ENCODE measurements at places on chromosomes 16 and 17. TPM values are rescaled to one million over a fixed set of nuclear protein-coding genes. Genes with fewer than 3 reads are reported as not detected.
A peak's percentile ranks its signal among the peaks of the same experiment; 100 is the strongest.

DNA sequence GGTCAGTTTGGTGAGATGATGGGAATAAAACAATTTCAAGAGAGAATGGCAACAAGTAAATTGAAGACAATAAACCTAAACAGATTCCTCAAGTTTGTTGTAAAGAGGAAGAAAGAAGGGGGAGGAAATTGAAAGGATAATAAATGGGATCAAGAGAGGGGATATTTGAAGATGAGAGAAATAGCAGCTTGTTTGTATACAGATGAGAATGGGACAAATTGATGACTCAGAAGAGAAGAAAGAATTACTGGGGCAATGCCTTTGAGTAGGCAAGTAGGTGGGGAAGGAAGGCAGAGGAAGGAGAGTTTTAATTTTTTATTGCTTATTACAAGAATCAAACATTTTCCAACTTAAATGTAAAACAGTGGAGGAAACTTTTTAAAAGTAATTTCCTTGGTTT is 98.3 kb downstream of the CHD9 start:
- no peak for DNase-seq

GRCh38 chr16:69323415-69323814 is 7.0 kb downstream of the PDF start:
- no peak for DNase-seq

DNA sequence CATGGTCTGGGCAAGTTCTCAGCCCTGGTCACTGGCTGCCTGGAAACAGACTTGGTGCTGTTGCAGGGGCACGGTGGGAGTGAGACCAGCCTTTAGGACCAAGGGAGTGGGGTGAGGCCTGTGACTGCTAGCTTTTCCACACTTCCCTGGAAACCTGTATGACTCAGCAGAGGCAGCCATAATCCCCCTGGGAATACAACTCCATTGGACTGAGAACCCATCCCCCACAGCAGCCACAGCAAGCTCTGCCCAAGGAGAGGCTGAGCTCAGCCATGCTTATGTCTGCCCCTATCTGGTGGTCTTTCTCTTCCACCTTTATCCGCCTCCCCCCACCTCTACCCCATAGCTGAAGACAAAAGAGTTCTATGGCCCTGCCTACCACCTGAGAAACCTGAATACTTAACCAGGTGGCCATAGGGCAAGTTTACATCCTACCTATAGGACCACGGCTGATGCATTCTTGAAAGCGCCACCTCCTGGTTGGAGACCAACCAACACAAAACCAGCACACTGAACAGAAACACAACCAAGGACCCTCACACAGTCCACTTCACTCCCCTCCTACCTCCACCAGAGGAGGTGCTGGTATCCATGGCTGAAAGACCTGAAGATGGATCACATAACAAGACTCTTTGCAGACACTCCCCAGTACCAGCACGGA is 816.2 kb upstream of the SOX9 start:
- DNase-seq, result no peak

- DNase-seq, result no peak
Observed at GRCh38 chr17:79562192-79562930, 48.5 kb downstream of the RBFOX3 start.

GRCh38 chr16:58096249-58096648 is 32.9 kb downstream of the CFAP20 start:
- DNase-seq, result no peak

GRCh38 chr17:81583589-81584342 is 31.6 kb upstream of the FAAP100 start:
- DNase-seq, result no peak

DNA sequence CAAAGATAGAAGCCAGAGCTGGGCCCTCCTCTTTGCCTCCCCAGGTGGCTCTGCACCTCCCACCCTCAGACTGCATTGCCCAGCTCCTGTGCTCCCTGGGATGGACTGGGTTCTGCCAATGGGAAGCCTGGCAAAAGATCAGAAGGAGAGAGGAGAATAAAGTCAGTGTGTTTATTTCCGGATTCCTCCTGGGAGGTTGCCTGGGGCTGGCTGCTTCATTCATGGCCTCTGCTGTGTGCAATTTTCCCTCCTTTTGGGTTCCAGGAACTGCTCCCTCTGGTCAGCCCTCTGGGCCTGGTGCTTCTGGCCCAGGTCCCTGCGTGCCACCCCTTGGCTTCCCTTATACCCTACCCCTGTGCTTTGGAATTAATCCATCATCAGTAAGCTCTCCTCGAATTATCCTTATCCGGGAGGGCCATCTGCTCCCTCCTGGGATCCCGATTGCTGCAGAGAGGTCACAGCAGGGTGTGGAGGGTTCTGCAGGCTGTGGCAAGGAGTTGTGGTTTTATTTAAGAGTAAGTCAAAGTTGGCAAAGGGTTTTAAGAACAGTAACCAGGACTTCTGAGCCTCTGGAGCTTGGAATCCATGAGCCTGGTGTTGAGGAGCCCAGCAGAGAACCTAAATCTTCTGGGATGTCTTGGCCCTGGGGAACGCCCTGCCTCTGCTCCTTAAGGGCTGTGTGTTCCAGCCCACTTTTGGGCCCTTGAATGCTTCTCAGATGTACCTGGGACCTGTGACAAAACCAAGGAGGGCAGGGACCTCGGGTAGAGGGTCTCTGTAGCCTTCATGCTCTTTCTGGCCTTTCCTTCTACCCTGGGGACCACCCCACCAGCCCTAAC is 8.2 kb upstream of the MMP2 start:
- DNase-seq, result no peak

DNA sequence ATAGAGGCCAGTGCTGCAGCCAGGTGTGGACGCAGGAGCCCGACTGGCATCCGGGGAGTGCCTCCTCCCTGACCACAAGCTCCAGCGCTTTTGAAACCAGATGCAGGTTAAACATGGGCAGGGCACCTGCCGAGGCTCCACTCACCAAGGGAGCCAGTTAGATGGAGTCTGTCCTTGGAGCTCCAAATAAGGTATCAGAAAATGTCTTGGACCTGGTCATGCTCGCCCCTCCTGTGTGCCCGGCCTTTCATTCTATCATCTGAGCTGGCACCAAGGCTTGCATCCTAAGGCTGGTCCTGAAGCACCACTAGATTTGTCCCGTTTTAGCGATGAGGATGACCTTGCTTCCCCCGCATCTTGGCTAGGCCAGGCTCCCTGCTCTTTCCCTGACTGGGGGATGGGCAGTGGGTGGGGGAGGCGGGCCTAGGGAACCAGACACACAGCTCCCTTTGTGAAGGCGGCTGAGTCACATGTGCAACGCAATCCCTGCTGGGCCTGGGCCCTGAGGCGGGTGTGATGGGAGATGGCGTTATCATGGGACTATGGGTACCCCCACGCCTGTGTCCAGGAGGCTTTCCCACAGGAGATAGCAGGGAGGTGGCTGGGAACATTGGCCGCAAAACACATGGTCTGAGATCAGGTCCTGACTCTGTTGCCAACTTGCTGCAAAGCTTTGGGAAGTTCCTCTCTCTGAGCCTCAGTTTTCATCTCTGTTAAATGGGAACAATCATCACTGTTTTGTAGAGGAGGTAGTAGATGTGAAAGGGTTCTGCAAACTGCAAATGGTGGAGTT is 5.0 kb upstream of the ADGRG1 start:
- peak; percentile 66 for DNase-seq

DNA sequence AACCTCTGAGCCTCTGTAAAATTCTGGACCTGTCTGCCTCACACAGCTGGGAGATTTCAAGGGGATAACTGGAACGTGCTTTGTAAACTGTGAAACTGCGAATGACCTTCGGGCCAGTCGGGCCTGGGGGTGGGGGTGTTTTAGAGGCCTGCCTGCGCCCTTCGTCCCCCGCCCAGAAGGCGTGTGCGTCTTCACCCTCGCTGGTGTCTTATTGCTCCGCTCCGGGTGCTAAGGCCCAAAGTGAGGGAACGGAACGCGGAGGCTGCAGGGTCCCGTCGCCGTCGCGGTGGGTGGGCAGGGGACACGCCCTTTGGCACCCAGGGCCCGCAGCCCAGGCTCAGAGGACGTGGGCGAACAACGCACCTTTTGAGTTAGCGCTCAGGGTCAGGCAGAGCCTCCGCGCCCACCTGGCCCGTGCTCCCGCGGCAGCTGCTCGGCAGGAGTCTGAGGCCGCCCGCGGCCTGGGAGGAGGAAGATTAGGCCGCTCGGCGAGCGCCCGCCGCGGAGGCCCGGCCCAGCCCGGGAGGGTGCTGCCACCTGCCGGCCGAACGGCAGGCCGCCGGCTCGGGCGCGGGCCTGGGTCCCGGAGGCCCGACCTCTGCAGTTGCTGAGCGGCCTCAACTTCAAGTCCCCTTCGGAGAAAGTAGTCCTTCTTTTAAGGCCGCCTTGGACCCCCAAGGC is 29.7 kb downstream of the DCAKD start:
- peak; percentile 76 for DNase-seq

DNA sequence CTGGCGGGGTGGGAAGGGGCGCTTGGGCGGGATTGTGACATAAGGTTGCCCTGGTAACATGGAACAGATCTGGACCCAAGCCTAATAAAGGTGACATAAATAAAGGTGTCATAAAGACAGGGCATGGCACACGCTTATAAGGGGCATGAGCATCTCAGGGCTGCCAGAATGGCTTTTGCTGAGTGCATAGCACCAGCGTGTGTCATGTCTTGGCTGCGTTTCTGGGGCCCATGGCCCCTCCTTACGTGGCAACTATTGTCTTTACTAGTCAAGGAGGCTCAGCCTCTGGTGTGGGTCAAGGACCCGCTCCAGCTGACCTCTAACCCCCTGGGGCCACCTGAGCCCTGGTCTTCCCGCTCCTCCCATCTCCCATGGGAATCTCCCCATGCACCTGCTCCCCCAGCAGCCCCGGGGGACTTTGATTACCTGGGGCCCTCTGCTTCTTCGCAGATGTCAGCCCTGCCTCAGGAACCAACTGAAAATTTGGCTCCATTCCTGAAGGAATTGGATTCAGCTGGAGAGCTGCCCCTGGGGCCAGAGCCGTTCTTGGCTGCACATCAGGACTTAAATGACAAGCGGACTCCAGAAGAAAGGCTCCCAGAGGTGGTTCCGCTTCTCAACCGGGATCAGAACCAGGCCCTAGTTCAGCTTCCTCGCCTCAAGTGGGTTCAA is 13.9 kb downstream of the LRRC37B start:
- DNase-seq, result no peak

- DNase-seq, result no peak
Observed at GRCh38 chr17:2865228-2865627, 69.0 kb downstream of the RAP1GAP2 start.

DNA sequence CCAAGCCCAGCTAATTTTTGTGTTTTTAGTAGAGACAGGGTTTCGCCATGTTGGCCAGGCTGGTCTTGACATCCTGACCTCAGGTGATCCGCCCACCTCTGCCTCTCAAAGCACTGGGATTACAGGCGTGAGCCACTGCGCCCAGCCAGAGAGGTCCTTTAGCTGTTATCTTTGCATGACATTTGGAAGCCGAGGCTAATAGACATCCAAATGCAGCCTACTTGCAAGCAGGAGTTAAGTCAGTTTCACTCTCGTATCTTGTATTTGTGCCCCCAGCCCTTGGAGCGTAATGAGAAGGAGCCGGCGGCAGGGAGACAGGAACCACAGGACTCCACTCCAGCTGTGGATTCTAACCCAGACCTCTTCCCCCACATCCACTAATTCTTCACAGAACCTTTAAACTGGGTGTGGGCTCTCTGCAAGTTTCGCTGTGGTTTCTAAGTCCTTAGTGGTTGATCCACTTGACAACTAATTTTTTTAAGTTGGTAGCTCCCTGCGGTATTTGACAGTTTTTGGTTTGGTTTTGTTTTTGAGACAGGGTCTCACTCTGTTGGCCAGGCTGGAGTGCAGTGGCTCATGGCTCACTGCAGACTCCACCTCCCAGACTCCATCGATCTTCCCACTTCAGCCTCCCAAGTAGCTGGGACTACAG is 3.1 kb upstream of the CYTH1 start:
- no peak for DNase-seq

DNA sequence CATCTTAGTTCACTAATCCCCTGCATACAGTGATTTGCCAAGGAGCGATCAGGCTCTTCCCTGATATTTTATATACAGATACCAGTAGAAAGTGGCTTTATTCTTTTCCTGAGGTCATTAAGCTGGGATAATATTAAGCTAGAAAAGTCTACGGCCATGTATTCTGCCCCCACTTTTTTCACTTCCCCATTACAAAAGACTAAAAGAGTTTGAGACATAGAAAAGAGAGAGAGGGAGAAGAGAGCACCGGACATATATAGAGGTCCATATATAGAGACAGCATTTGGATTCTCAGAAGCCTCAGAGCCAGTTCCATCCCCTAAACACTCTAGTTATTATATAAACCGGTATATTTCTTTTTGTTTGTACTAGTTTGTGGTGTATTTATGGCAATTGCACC is 166.5 kb upstream of the ANKFN1 start:
- DNase-seq, result no peak

GRCh38 chr17:14289162-14289561 is 11.7 kb upstream of the HS3ST3B1 start:
- DNase-seq, result no peak

DNA sequence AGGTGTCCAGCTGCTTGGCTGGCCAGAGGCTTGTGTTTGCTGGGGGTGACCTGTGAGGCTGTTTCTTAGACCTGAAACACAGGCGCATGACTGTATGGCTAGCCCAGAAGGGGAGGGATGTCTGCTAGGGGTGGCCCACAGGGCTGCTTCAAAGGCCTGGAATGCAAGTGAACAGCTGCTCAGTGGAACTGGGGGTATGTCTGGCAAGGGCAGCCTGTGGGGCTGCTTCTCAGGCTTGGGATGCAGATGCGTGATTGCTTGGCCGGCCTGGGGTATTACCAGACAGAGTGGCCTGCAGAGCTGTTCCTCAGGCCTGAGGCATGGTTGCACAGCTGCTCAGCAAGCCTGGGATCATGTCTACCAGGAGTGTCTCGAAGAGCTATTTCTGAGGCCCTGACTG is 20.5 kb downstream of the TANC2 start:
- no peak for DNase-seq

PIK3R5 gene
- total RNA-seq, result 6.3 TPM

NPIPA7 gene
- 3.7 TPM for total RNA-seq

CCL18 gene
- total RNA-seq, result 16.0 TPM

CES4A gene
- total RNA-seq, result 8.5 TPM

PRRT2 gene
- 3.0 TPM for total RNA-seq

TEX14 gene
- total RNA-seq, result 0.32 TPM

MYH1 gene
- not detected for total RNA-seq

ABI3 gene
- total RNA-seq, result 5.7 TPM

MAP3K14 gene
- total RNA-seq, result 13.4 TPM

MT1M gene
- 50.8 TPM for total RNA-seq
